ENCODE measurements at places on chromosomes 16 and 17.

GRCh38 chr16:54266363-54266955 lies 20.1 kb downstream of the IRX3 start:
- no peak for DNase-seq

DNA sequence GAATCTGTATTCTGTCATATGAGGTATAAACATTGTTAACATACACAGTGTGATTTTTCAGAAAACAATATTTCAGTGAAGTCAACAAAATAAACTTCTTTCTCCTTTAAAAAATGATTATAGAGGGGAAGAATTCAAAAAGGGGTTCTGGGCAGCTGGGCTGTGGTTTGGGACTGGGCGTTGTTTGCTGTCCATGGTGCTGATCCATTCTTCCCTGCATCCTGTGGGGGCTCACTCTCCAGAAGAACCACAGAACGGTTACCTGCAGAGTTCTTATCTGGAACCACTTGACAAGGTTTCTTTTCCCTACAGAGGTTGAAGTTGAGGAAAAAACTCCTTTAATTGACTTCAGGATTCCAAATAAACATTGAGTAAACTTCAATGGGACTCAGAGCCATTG lies 1091.0 kb downstream of the CDH8 start:
- no peak for DNase-seq

GRCh38 chr17:65756760-65757159 lies 195.3 kb upstream of the AXIN2 start:
- DNase-seq: no peak

- DNase-seq: no peak
These were observed 37.0 kb downstream of the FBXL20 start for GRCh38 chr17:39364236-39365025.

DNA sequence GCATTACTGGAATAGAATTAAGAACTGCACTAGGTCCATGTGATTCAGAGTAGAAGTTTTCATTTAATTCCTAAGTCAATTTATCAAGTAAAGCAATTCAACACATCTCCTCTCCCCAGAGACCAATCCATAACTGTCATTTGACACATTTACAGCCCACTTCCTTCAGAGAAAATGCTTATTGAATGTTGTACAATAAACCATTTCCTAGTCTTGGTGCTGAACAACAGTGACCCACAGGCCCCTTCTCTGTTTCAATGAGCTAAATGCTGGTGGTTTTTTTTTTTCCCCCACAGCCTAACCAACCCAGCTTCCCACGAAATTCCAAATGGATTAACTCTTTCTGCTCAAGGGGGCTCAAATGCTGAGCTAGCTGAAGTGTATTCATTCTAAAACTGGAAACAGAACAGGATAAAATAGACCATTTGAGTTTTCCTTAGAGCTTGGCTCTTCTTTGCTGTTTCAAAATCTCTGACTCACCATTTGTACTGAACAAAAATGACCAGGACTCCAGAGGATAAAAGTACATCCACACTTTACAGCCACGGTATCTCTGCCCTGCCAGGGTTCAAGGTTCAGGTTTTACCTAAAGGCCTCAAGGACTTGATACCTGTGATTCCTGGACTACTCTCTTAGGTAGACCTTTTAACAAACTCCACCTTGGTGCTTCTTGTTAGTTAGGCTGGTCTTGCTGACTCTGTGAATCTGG lies 62.3 kb downstream of the TMEM100 start:
- no peak for DNase-seq

DNA sequence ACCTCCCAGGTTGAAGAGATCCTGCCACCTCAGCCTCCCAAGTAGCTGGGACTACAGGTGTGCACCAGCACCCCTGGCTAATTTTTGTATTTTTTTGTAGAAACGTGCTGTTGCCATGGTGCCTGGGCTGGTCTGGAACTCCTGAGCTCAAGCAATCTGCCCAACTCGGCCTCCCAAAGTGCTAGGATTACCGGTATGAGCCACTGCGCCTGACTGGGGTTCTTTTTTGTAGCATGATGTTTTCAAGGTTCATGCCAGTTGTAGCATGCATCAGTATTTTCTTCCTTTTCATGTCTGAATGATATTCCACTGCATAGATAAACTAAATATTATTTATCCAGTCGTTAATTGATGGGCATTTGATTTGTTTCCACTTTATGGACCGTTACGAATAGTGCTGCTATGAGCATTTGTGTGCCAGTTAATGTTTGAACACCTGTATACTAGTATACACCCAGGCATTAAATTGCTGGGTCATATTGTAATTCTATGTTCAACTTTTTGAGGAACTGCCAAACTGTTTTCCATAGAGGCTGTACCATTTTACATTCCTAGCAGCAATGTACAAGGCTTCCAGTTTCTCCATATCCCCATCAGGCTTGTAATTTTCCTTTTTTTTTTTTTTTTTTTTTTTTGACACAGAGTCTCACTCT lies 24.8 kb upstream of the CEP20 start:
- DNase-seq: no peak

DNA sequence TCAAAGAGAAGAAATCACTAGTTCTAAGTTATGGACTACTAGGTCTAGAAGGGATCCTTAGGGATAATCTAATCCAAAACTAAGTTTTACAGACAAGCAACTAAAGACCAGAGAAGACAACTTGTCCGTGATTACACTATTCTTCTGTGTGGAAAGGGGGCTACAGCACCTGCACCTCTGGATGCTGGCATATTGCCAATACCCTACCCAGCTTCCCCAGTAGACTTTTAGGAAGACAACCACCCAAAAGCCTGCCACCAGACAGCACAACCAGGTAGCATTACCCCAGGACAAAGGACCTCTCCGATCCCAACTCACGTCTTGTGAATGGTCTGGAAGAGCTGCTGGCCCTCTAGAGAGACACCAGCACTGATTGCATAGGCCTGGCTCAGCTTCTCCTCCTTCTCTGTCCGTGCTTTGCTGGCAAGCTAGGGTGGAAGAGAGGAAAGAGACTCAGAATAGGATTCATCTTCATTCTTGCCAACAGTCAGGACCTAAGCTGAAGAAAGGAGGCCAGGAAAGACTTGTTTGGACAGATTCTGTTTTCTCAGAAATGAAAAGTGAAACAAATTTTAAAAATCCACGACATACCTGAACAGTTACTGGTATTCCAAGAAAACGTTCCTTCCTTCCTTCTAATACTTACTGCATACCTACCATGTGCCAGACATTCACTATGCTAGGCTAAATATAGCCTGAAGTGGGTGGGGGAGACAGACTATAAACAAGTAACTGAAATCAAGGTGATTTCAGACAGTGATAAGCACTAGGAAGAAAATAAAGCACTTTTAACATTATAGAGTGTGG lies 25.3 kb upstream of the TMEM101 start:
- DNase-seq: no peak

DNA sequence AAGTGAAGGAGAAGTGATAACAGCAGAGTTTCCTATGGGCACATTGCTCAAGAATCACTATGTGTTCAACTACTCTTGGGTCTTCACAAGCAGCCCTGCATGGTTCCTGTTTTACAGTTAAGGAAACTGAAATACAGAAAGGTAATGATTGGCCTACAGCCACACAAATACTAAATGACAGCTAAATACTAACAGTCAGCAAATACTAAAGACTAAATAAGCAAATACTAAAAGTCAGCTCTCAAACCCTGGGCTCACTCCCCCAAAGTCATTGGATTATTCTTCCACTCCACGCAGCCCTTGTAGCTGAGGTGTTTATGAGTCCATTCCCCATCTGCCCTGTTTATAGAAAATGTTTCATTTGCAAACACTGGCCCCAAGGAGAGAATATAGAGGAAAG lies 372.7 kb upstream of the CDH11 start:
- no peak for DNase-seq

GRCh38 chr16:85582229-85582991 lies 30.7 kb upstream of the GSE1 start:
- no peak for DNase-seq

- DNase-seq: no peak
These were observed 31.7 kb downstream of the RPH3AL start for GRCh38 chr17:320809-321385.

Data from stimulated activated CD4-positive, alpha-beta T cell treated with anti-CD3 and anti-CD28 coated beads, Interleukin-4, amount 100 ng/mL, for 1 hour (primary cell).